ENCODE measurements at places on chromosomes 3 and 15.

- no peak for DNase-seq
Observed at GRCh38 chr3:141012571-141012970, 38.6 kb upstream of the SPSB4 start.

- no peak for DNase-seq
Observed at GRCh38 chr3:42666577-42666998, 13.1 kb downstream of the ZBTB47 start.

- DNase-seq = no peak
Observed at GRCh38 chr3:55467099-55467498, 20.0 kb downstream of the WNT5A start.

DNA sequence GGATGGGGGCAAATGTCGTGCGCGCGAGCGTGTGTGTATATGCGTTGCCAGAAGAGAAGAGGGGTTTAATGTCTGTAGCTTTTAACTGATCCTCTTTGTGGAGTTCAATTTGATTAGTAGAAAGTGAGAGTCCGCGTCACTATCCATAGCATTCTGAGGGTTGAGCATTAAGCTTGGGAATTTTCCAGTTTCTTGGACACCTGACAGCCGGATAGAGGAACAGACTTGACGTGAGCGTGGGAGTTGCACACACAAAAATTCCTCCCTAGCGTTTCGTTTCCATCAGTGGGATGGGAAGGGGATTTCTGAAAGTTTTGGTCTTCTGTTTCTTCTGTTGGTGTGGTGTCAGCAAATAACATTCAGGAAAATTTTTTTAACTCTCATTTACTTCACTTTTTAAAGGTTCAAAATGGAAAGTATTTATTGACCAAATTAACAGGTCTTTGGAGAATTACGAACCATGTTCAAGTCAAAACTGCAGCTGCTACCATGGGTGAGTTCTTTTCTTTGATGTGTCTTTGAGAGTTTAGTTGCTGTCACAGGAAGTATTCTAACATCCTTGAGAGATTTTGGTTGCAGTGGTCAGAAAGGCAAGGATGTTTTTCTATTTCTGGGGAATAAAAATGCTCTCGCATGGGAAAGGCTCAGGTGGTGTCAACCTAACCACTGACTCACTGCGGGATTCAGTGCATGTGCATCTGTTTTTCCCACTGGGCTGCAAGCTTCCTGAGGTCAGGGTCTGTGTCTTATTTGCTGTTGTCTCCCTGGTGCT lies 841 bp downstream of the POGLUT1 start:
- DNase-seq = no peak

- DNase-seq = peak; percentile 67
Observed at GRCh38 chr15:69400850-69401249, 13.3 kb upstream of the KIF23 start.

Data from stimulated activated CD4-positive, alpha-beta T cell treated with anti-CD3 and anti-CD28 coated beads, Interleukin-1b, Interleukin-23, amount 100 ng/mL, for 48 hours (primary cell).